ENCODE measurements at places on chromosomes 16 and 17.

- peak; percentile 79 for DNase-seq
Observed at GRCh38 chr16:77675464-77676324, 46.6 kb upstream of the NUDT7 start.

DNA sequence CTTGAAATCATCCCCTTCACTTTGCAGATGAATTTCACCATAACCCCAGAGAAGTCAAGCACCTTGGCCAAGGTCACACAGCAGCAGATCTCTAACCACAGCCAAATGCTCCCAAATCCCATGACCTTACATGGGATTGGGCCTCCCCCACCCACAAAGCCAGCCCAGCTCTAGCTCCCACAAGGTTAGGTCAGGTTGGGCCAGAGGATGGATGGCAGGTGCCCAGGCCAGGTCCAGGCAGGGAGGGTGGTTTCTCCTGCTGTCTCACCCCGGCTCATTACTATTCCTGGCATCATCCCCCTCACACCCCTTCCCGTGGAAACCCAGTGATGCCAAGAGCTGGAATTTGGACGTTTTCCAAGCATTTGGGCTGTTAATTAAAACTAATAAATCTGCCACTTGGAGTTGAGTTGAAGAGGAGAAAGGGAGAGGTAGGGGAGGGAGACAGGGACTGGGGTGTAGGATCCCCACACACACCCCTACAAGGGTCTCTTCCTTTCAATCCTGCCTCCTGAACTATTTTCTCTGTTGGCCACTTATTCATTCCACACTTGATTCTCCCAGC lies 181.6 kb downstream of the TMEM132E start:
- no peak for DNase-seq

- DNase-seq: no peak
Observed at GRCh38 chr17:50268026-50268425, 6.2 kb upstream of the TMEM92 start.

DNA sequence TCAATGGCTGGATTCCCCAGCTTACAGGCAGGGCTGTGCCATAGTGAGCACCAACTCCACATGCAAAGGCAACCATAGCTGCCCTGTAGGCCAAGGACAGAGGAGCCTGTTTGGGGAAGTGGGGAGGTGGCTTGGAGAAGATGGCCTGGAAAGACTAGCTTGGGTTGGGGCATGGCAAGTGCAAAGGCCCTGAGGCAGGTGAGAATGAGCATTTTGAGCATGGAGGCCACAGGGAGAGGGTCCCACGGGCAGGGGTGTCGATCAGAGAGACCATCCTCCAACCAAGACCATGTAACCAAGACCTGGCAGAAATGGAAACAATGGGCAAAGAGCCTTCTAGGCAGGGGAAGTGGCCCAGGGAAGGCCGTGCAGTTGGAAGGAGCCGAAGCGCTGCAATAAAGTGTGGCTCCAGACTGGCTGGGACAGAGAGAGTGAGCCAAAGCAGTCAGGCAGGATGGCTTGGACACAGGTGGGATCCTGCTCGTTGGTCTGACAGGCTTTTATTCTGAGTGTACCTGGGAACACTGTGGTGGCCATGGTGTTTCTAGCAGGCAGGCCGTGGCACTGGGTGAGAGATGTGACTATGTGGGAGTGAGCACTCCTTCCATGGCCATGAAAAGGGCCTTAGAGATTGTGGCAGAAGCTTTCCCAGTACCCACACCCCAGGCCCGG lies 24.8 kb upstream of the MPRIP start:
- no peak for DNase-seq

- DNase-seq: peak; percentile 68
Observed at GRCh38 chr17:41687828-41688640, 651 bp upstream of the EIF1 start.

- DNase-seq: no peak
Observed at GRCh38 chr16:11698271-11698689, 30.0 kb downstream of the SNN start.

DNA sequence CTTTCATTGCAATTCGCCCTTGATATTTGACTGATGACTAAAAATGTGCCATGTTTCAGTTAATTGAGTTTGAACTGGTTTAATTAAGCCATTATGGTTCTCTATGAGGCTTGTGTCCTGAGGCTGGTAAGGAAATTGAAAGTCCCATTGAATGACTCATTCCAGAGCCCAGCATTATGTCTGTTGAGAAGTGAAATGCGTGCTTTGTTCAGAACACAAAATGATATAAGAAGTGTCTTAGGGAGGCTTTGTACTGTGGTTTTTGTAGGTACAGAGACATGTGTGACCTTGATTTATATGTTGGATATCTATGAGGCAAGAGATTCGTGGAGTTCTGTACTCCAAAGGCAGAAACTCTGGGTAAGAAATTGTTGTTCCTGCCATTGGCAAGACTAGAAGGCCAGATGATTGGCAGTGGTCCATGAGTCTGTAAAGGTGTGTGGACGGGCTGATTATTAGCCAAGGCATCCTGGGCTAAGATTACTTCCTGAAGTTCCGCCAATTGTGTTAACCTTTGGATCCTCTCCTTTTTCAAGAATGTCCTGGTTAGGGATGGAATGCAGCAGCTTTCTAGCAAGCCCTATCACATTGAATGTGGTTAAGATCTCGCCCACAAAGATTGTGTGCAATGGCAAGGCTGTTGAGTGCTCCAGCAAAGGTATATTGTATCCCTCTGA lies 103.7 kb downstream of the NPIPB5 start:
- no peak for DNase-seq

DNA sequence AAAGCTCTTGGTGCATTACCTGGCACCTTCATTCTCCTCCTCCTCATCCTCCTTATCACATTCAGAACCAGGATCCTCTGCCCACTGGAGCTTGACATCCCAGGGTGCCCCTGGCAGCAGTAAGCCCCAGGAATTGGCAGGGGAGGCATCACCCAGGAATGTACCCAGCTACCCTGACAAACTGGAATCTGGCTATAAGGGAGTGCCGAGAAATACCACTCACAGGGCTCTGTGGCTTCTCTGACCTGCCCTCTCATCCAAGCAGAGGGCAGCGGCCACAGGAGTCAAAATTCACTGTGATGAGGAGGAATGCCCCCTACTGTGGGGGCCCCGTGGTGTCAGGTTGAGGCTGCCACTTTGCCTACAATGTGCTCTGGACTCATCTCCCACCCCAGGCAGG lies 19.6 kb downstream of the MPP3 start:
- no peak for DNase-seq

- no peak for DNase-seq
Observed at GRCh38 chr17:75270966-75271232, at the start of gene MIF4GD. MIF4GD (minus strand) TSS chr17:75271231; CDS start chr17:75270195, 1,036 bp downstream.

DNA sequence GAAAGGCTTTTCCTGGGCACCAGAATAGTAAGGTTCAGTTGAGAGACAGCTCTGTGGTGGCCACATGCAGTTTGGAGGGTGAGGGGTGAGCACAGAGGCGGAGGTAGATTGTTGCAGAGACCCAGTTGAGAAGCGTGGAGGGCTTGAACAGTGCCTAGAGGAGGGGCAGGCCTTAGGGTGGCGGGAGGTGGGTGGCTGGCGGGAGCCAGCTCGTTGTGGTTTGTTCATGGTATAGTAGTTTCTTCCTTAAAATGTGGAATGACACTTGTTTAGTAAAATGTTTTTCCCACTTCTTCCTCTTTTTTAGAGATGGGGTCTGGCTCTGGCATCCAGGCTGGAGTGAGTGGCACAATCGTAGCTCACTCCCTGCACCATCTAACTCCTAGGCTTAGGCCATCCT lies 14.2 kb downstream of the USP10 start:
- DNase-seq: peak; percentile 71
